ENCODE measurements at places on chromosomes 6 and 20.

DNA sequence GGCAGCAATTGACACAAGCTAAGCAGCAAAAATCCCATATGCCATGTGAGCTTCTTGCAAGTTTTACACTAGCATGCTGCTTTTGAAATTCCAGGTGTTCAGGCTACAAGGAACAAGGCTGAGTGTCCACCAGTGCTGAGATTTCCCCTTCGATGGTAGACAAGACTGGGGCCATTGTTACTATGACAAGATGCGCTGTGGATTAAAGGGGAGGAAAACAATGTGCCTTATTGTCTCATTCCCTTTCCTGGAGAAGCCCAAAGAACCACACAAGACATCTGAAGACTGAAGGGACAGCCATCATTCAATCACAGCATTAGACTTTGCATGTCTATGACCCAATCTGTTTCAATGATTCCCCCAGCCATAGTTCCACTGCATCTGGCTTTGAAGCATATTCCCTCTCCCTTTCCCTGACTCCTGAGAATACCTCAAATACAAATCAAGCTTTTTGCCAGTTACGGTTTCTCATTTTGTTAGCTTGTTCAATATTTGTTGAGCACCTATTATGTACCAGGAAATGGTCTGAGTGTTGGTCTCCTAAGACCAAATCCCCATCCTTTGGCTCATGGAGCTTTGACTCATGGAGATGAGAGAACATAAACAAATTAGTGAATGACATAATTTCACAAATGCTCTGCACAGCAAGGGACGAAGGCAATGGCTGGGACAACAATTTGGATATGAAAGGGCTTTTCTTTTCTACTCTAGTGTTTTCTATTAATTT lies 23.4 kb upstream of the SCGN start:
- DNase-seq, result no peak

DNA sequence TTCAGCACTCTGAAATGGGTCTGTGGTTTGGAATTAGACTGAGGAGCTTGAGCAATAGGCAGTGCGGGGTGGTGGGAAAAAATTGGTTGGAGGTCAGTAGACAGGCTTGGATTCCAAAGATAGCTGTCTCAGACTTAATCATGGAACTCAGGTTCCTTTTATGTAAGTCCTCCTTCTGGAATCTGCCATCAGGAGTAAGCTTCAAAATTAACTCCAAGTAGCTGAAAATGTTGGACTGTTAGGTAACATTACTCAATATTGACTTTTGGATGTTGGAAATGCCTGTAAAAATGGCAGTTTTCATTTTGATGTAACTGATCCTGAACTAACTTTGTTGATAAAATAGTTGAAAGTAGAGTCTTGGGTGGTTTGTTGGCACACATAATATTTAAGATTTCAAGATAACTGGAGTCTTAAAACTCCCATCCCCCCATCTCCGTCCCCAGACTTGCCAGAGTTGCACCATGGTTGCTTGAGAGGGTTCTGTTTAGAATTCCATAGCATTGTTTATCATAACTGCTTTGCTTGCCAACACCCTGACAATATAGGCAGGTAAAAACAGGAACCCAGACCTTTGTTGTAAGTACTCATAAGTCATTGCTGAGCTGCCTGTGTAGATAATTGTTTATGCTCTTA lies 83.0 kb downstream of the PHF20 start:
- no peak for DNase-seq

DNA sequence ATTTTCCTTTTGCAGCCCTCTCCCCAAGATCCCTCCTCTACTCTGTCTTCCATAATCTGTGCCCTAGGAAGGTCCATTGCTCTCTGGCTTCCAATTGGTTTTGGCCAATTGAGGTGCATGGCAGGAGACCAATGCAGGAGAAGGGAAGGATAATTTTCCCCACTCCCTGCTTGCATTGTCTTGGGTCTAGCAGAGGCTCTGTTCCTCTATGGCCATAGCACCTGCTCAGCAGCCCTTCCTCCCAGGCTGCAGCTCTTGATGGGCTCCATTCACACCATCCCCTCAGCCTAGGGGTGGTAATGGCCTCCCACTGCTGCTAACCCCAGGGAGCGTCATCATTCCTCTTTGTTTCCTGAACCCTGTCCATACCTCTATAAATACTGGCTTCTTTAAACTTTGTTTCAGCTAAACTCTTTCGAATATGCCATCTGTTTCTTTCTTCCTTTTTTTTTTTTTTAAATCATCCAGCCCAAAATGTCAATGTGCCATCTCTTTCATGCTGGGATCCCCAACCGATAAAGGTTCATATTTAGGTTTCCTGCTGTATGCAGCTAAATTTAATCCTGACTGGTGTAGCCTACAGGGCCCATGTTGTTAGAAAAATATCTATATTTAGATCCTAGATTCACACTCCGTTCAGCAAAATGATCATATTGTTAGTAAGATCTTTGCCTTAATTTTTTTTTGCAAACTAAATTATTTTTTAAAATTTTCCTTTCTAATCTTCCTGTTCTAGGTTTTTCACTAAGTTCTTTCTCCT lies 63.8 kb downstream of the HECA start:
- no peak for DNase-seq

GRCh38 chr20:32479012-32479411 lies 106.1 kb downstream of the NOL4L start:
- DNase-seq, result no peak

GRCh38 chr20:50592282-50593004 lies 82.3 kb downstream of the PTPN1 start:
- DNase-seq, result no peak

GRCh38 chr6:156752666-156753301 lies 24.4 kb upstream of the ARID1B start:
- no peak for DNase-seq
